ENCODE measurements at places on chromosomes 2 and 18. TPM values are rescaled to one million over a fixed set of nuclear protein-coding genes. Genes with fewer than 3 reads are reported as not detected.

- DNase-seq = no peak
Measured at GRCh38 chr2:157302492-157303099, 23.0 kb downstream of the ERMN start.

GRCh38 chr2:167504061-167504460 lies 615.8 kb downstream of the XIRP2 start:
- no peak for DNase-seq

GRCh38 chr2:175445281-175445680 lies 263.8 kb upstream of the ATP5MC3 start:
- DNase-seq = no peak

- DNase-seq = no peak
Measured at GRCh38 chr2:211391189-211391567, 834.8 kb downstream of the CPS1 start.

DNA sequence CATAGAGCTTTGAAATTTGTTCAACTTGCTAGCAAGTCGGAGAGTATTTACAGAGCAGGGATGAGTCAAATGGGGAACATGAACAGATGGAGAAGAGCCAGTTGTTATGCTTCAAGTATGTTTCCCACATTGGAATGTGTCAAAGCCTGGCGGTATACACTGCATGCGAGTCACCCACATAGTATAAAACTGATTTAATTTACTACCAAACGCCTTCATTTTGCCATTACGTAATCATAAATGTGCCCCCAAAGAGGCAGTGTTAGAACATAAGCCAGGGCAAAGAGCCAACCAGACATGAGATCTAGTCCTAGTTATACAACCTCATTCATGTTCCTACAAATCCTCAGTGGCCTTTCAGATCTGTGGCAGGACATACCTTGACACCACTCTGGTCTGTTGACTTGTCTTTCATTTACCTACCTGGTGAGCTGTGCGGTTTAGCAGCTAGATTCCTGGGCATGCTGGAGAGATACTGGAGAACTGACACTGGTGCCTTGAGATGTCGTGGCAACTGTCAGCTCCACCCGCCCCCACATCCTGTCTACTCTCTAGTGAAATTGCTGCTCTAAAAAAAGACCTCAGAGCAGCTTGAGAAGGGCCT lies 21.7 kb upstream of the NRP2 start:
- DNase-seq = peak; percentile 82

GRCh38 chr2:60840880-60841279 lies 40.5 kb upstream of the REL start:
- no peak for DNase-seq

DNA sequence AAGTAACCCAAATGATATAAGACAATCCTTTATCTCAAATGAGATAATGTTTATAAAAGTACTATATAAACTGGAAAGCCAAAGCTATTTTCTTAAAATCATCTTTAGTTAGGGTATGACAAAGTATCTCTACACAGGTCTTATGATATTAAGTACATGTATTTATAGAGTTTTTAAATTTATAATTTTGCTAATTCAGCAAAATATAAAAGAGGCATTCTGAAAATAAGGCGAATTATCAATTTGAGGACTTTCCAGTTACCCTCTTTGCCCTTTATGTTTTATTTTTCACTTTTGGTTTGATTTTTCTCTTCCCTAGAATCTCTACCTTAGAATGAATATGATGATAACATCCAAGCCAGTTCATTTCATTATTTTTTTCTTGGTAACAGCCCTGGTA lies 115.2 kb downstream of the ZNF521 start:
- no peak for DNase-seq

DNA sequence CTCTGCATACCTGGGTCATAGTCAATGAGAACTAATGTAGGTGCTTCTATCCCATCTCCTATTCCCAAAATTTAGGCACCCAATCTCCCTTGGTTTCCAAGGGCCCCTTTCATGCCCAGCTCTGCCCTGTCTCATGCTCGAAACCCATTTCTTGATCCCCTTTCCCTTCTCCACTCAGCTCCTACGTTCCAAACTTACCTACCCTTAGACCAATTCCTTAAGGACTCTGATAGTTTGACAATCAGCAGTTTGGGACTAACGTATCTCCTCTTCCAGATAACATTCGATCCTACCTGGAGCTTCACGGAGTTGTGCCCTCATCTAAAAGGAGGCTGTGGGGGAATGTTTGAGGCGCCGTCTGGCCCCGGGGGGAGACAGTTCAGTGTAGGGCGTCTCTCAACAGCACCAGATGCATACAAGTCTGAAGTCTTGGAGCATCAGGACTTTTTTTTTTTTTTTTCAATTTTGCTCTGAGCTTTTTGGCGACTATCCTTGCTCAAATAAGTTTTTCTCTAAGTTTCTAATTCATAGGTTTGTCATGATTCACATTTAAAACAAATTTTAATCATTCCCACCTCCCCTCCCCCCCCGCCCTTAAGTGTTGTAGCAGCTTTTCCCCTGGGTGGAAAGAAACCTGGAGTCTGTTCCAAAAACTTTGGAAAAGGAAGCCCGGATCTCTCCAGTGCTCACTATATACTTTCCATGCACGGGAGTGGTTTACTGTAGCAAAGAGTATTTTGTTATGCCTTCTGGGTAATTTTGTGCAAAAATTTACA lies 141.2 kb upstream of the LGALSL start:
- no peak for DNase-seq

DNA sequence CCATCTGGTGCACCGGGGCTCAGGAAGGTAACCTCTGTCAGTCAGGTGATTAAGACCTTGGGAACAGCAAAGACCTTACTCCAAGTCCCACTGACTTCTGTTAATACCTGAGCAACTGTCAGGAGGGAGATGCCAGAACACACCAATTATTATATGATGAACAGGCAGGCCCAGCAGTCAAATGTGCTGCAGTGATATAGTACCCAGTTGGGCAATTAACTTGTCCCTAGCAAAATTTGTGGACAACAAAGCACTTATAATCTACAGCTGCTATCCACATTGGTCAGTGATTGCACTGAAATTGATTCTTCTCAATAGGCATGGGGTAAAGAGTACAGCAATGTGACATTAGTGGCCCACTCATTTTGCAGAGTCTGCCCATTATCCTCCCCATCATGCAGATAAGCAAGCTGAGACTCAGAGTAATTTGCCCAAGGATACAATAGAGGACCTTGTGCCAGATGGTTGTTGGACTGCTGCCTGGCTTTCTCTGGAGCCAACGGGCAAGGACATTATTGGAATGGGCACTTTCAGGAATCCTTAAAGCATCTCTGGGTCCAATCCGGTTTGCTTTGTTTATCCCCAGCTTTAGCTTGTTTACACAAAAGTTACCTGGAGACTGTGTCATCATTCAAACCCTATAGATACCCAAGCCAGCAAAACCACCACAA lies 147.6 kb downstream of the CCBE1 start:
- DNase-seq = no peak

DNA sequence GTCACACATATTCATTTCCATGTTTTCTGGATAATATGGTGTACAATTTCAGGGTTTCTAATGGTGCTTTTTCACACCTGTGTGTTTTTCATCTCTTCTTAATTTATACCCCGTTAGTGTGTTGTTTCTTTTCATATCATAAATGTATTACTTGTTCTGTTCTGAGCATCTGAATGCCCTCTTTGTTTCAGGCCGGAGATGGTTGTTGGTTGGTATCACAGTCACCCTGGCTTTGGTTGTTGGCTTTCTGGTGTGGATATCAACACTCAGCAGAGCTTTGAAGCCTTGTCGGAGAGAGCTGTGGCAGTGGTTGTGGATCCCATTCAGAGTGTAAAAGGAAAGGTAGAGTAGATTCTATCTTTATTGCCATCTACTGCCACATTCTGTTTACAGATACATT lies 45.1 kb upstream of the TBR1 start:
- no peak for DNase-seq

GRCh38 chr2:25524507-25524906 lies 148.9 kb downstream of the DTNB start:
- DNase-seq = no peak

GRCh38 chr2:171523088-171524017 lies 1.1 kb downstream of the CYBRD1 start:
- peak; percentile 92 for DNase-seq

- no peak for DNase-seq
Measured at GRCh38 chr2:207141386-207141785, 24.4 kb downstream of the KLF7 start.

GRCh38 chr2:25362049-25362433 lies 20.3 kb upstream of the DNMT3A start:
- DNase-seq = peak; percentile 96

DNA sequence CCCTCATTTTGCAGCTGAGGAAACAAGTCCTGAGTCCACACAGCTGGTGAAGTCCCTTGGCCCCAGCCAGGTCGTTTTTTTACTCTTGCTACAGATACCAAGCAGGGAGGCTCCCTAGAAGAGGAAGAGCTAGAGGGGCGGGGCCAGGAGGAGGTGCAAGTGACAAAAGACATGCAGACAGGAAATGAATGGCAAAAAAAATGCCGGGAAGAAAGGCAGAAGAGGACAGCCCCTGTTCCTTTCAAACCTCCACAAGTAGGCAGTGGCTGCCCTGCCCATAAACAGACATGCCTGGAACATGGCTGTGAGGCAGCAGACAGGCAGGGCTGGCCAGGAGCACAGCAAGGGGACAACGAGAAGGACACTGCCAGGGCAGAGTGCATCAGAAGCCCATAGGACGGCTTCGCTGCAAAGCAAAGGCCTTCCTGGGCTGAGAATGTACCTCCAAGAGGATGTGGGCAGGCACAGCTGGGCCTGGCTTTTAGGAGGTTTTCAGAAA lies 108.7 kb downstream of the ZBTB7C start:
- no peak for DNase-seq

DNA sequence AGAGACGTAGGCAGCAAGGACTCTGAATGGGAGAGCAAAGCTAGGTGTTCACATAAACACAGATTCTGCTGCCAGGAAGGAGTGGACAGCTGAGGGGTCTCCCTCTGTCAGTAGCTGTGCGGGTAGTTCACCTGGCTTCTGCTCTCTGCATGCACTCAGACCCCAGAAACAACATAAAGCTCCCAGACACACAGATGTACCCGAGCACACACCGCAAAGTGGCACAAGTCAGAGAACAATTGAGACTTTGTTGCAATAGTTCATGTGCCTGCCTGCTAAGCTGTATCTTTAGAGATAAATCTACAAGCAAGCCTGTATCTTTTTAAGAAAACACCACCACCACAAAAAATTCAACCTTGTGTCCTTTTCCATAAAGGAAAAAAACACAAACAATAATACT lies 420.0 kb upstream of the ST6GAL2 start:
- DNase-seq = no peak

DNA sequence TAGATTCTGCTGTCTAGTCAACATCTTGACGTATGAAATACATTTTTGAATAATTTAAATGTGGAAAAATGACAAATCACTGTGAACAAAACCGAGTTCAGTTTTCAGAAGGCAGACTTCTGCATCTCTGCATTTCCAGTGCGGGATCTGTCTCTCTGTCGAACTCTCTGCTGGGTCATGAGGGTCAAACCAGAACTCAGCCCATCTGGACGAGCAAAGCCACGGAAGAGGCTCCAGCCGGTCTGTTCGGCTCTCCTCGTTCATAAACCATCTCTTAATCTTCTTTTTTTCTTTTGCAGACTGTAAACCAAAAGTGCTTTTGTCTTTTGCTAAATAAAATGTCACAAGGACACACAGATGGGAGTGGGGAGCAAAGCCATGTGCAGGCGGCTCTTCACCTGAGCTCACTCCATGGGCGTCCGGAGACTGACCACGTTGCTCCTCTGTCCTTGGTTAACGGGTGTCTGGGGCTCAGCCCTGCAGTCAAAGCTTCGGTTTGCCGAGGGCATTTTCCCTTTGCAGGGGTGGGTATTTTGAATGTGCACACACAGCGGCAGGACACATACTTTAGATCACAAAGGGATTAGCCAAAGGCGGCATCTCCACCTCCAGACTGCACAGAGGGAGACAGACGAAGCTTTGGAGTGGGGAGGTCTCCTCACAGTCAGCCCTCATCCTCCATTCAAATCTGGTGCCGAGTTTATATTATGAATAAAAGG lies 737.9 kb upstream of the SALL3 start:
- DNase-seq = no peak

FAM110C gene
- total RNA-seq = 0.41 TPM

HOXD13 gene
- 33.5 TPM for total RNA-seq

SALL3 gene
- total RNA-seq = not detected
